ENCODE measurements at places on chromosomes 3 and 15.

DNA sequence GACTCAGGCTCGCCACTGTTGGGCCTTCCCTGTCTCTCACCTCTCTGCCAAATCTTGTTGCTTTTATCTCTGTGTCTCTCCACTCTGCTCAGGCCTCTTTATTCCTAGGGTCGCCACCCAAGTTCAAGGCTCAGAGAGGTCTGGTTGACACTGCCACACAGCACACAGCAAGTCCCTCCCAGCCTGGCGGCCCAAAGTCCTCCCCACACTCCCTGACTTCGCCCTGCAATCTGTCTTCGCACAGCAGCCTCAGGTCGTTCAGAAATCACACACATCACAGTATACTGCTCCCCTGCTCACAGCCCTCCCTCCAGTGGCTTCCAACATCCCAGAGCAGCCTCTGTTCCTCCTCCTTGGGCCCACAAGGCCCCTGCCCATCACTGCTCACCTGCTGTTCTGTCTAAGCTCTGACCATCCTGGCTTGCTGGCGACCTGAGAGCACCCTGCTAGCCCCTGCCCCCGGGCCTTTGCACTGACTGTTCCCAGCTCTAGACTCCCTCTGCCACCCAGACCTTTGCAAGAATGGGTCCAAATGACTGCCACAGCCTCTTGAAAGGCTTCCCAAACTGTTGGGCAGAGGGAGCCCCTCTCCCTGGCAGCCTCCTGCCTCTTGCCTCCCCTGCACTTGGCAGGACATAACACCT lies 48.4 kb downstream of the MGLL start:
- DNase-seq, result no peak

DNA sequence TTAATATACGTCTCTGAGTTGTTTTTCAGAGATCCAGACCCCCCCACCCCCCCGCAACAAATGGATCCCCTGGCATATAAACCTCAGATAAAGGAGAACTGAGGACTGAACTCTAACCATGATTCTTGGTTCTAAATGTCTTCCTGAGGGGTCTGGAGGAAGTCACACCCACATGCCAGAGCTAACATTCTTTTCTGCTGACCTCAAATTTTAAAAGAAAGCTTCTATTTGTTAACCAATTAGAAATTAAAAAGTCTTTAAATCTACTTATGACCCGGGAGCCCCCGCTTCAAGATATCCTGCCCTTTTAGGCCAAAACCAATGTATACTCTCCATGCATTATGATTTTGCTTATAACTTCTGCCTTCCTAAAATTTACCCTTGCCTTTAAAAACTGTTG lies 188.3 kb downstream of the ECT2 start:
- no peak for DNase-seq

DNA sequence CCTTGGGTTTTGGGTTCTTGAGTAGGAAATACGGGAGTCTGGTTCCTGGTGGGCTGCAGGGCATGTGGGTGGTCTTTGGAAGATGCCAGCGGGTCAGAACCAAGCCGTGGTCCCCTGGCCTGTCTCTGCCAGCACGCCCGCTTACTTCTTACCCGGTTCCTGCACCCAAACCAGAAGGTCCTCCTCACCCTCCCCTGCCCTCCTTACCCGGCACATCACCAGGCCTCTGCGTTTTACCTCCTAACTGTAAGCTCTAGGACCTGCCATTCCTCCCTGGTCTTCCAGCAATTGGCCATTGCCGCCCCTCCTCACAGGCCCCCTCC lies 184.0 kb downstream of the FEZF2 start:
- DNase-seq, result no peak

- DNase-seq, result no peak
Measured at GRCh38 chr3:31661993-31662670, 129.4 kb downstream of the STT3B start.

DNA sequence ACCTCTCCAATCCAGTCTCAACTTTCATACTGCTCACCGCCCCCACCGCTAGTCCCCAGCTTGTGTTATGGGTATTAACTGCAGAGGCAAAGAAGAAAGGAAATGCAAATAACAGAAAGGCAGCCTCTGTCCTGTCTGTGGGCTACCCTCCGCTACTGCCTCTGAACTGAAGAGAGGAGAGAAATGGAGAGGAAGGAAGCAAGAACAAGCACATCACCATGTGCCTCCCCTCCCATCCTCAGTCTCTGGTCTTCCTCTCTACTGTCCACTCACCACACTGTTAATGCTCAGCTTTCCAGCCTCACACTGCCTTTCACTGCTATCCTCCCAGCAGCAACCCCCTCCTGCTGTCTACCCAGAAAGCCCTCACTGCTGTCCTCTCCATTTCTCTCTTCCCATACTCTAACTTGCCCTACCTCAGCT lies 139.0 kb upstream of the SLC2A2 start:
- no peak for DNase-seq

DNA sequence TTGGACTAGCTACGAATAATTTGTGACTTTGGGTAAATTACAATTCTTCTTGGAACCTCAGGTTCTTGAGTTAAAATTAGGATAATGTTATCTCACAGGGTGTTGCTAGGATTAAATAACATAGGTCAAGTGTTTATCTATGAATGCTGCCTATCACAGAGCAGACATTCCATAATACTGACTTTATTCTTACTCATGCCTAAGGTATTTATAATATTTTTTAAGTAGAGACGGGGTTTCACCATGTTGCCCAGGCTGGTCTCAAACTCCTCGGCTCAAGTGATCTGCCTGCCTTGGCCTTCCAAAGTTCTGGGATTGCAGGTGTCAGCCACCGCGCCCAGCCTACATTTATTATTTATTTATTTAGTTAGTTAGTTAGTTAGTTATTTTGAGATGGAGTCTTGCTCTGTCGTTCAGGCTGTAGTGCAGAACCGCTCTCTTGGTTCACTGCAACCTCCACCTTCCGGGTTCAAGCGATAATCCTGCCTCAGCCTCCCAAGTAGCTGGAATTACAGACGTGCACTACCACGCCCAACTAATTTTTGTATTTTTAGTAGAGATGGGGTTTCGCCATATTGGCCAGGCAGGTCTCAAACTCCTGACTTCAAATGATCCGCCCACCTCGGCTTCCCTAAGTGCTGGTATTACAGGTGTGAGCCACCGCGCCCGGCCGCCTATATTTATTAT lies 741 bp upstream of the ZNF106 start:
- DNase-seq, result no peak

- no peak for DNase-seq
Measured at GRCh38 chr3:115255197-115255585, 108.1 kb upstream of the ZBTB20 start.

GRCh38 chr15:43941555-43941954 lies 114.8 kb downstream of the WDR76 start:
- no peak for DNase-seq

DNA sequence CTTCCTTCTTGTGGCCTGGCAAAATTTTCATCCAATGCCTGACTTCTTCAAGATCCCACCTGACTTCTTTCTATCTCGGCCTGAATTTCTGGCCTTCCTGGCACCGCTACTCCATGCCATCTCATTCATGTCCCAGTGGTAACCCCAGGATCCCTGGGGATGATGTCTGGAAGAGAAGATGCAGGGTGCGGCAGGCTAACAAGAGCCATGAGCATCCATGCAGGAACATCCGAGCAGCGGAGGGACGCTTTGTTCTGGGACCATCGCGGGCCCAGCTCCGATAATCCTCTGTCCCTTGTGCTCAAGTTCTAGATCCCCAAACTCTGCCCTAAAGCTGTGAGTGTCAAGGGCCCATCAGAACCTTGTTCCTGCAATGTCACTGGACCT lies 10.9 kb downstream of the MYL3 start:
- no peak for DNase-seq

- no peak for DNase-seq
Measured at GRCh38 chr3:123700791-123701722, 116.2 kb upstream of the HACD2 start.

GRCh38 chr15:87135109-87135508 lies 1055.4 kb downstream of the AGBL1 start:
- DNase-seq, result no peak

DNA sequence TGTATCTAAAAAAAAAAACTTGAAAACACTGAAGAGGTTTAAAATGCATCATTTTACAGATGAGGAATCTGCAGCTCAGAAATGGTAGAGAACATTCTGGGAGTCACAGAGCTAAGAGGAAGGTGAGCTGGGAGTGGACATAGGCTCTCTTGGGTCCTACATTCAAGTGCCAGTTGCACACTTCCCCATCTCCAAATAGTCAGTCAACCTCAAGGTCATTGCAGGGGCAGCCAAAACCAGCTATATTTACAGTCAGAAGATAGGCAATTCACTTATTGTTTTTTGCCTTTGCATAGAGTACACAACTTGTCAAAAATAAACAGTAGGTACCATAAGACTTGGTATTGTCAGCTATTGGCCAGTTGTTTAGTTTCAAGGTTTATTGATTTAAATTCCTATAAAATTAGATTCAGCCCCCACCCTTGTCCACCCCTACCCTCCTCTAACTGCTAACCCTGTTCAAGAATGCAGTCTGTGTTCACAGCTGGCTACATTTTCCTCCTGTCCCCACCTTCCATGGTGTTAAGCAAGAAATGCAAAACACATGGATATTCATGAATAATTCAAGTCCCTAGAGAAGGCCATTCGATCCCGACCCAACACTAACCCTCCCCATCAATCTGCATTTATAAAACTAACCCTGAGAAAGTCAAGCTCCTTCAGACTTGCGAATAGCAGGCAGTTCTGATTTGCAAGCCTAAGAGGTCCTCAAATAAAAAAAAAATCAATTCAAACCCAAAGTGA lies 567.0 kb upstream of the MCTP2 start:
- no peak for DNase-seq

- DNase-seq, result no peak
Measured at GRCh38 chr3:4949659-4950058, 29.6 kb upstream of the BHLHE40 start.

DNA sequence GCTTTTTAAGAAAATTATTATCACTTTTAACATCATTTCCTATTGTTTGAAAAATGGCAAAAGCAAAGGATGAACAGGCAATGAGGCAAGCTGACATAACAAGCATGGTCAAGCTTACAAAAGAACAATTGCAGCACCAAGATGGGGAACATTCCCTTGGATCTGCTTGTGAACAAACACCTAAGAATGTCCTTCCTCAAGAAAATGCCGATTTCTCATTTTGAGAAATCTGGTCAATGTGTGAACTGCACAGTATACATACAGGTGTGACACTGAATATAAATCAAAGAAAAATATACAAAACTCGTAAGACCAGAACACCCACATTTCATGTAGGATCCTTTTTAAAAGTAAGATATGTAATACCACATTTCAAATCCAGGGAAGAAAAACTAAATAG lies 58.9 kb downstream of the LRRFIP2 start:
- no peak for DNase-seq

DNA sequence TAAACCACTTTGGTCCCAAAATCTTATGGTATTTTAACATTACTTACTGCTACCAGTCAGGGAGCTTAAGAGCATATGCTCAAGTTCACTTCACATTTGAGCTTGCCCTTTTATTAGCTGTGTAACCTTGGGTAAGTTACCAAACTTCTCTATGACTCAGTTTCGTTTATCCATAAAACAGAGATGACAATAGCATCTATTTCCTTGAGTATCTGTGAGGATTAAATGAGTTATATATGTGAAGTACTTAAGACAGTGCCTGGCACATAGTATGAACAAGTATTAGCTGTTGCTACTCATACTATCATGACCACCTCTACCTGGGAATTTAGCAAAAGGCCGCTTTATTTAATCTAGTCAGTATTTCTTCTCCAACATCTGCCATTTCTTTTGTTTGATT lies 5.9 kb downstream of the ATOSA start:
- DNase-seq, result no peak

- no peak for DNase-seq
Measured at GRCh38 chr3:140902791-140903190, 38.8 kb upstream of the SLC25A36 start.

- DNase-seq, result no peak
Measured at GRCh38 chr3:168002786-168003368, 92.8 kb downstream of the GOLIM4 start.

- no peak for DNase-seq
Measured at GRCh38 chr3:43366481-43366880, 80.1 kb downstream of the SNRK start.

- no peak for DNase-seq
Measured at GRCh38 chr15:53197426-53197839, 407.3 kb upstream of the ONECUT1 start.

DNA sequence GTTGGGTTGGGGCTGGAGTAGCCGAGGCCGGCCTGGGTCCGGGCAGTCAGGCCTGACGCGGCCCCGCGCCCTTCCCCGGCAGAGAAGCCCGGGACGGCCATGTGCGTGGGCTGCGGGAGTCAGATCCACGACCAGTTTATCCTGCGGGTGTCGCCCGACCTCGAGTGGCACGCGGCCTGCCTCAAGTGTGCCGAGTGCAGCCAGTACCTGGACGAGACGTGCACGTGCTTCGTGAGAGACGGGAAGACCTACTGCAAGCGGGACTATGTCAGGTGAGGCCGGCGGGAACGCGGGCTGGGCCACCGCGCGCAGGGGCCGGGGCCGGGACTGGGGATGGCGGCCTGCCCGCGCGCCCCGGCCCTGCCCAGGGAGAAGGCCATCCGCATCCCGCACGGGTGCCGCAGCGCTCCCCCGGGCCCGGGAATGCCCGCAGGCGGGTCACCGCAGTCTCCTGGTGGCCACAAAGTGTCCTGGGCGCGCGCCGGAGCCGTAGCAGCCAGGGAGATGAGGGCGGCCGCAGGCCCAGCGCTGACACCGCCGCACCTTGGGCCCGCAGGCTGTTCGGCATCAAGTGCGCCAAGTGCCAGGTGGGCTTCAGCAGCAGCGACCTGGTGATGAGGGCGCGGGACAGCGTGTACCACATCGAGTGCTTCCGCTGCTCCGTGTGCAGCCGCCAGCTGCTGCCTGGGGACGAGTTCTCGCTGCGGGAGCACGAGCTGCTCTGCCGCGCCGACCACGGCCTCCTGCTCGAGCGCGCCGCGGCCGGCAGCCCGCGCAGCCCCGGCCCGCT lies 1.3 kb downstream of the ISL2 start:
- DNase-seq, result no peak

GRCh38 chr3:54038391-54038790 lies 84.0 kb upstream of the CACNA2D3 start:
- DNase-seq, result no peak

- no peak for DNase-seq
Measured at GRCh38 chr3:169668957-169669741, 5.6 kb upstream of the MECOM start.

- DNase-seq, result peak; percentile 9
Measured at GRCh38 chr3:160400702-160401150, 1.3 kb downstream of the SMC4 start.

DNA sequence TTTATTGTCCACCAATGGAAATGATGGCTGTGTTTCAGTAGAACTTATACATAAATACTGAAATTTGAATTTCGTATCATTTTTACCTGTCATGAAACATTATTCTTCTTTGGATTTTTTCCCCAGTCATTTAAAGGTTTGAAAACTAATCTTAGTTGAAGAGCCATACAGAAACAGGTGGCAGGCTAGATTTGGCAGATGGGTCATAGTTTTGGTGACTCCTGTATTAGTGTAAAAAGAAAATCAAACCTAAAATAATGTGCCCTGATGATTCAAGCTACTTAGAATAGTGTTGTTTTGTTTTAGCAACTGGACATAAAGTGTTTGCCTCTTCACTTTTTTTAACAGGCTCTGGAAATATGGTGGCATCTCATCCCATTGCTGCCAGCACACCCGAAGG lies 68.9 kb downstream of the SIDT1 start:
- no peak for DNase-seq

GRCh38 chr3:37819591-37819990 lies 42.1 kb upstream of the CTDSPL start:
- DNase-seq, result no peak

- no peak for DNase-seq
Measured at GRCh38 chr3:161415506-161416231, 44.4 kb upstream of the SPTSSB start.
